Fibroblast of the aortic adventitia (primary cell): ENCODE measurements at places on chromosomes 7 and 10.
A peak's percentile ranks its signal among the peaks of the same experiment; 100 is the strongest.

DNA sequence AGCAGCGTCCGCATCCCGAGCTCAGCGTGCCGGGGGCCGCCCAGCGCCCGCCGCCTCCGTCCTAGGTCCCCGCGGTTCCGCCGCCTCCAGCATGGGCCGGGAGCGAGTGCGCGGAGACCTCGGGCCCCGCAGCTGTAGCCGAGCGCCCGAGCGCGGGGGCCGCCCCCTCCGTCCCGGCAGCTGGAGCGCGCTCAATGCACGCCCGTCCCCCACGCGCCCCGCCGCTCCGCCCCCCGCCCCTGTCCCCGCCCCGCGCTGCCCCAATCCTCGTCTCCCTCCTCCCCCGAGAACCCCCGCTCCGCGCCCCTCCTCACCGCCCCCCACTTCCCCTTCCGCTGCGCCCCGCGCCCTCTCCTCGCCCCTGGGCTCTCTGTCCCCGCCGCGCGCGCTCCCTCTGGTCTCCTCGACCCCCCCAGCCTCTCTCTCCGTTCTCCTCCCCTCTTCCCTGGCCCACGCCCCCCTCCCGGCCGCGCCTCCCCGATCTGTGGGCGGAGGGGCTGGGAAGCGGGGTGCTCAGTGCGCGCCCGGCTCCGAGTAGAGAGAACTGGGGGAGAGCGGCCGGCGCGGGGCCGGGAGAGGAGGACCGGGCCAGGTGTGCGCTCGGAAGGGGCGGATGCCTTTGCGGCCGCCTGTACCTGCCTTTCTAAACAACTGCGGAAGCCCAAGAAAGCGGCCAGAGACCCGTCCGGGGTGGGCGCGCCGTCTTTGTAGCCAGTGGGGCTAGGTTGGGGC, at the start of gene VIPR2:
Gene VIPR2, minus strand, starts transcription at position 110 of the 732 bp plus-strand sequence. Its CDS starts 96 bp downstream, at position 14.
- DNase-seq, result no peak

GRCh38 chr7:73985737-73986141, 42.2 kb upstream of the ELN start:
- no peak for DNase-seq

DNA sequence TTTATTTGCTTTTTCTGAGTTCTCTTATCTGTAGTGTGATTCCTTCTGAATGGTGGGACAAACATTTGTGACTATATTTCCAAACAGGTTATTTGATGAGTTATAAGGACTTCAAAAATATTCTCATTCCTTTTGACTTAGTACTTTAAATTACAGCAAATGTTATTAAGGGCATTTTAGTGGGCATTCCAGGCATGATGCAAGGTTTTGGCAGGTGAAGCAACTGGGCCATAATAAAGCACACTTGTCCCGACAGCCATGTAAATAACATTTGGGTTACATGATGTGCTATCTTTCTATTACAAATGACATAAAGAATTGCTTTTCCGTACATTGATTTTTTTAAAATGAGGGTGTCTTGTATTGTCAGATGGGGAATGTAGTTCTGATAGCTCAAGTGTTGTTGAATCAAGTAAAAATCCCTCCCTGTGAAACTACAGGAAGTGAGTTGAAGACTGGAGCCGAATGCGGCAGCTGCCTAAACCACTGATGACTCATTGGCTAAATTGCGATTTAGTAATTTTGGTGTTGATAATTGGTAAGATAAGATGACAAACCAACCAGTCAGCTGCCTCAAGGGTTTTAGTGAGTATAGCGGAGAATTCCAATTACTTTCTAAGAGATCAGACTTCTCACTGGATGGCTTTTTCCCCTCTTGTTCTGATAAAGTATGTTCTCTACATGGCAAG, 231.3 kb upstream of the NPY start:
- DNase-seq, result peak; percentile 17

- DNase-seq, result no peak
Observed at GRCh38 chr10:131655101-131655849, 245.5 kb upstream of the PPP2R2D start.

DNA sequence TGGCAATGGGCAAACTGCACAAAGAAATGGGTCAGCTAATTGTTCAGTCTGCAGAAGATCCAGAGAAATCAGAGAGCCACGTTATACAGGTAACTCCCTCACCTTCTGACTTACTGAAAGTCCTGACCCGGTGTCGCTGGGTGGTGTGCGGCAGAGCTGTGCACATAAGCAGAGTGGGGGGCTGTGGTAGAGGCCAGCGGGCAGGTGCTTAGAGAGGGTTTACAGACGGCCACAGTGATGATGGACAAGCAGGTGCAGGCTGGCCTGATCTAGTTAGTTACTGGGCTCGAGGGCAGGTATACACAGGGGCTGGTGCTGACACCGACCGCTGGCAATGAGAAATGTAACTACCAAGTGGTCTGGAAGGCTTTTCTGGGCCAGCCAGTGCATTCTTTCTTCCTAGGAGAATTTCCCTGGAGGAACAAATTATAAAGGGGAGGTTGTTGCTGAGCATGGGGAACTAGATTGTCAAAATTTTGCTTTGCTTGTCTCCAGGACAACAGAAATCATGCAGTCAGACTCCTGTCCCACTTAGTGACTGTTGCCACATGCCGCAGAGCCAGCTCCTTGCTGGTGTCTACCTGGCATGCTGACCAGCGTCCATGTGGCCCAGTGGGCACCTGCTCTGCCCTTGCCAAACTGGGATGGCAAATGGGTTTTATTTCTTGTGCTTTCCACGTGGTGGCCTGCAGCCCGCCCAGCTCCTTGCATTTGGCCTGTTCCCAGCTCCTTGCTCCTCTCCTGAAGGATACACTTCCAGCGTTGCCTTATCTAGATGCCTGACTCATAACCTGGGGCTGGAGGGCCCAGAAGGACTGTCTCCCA, 28.8 kb downstream of the DENND10 start:
- DNase-seq, result no peak

GRCh38 chr7:46320956-46321355, 399.9 kb upstream of the IGFBP3 start:
- no peak for DNase-seq

DNA sequence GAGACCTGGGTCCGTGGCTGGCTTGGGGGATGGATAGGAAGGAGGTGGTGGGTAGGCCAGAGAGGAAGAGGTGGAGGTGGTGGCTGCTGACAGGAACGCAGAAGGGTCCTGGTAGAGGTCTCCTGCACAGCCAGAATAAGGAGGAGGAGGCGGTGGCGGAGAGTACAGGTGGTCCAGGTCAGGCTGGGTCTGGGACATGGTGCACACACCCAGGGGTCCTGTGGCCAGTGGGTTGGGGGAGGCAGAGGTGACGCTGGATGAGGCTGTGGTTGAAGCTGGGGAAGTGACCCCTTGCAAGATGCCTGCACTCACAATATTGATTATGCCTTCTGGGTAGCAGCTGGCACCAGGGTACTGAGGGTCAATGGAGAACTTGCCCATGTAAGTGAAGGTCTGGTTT, 2.2 kb downstream of the EGR2 start:
- no peak for DNase-seq

GRCh38 chr10:7412928-7413282, 2.1 kb upstream of the SFMBT2 start:
- DNase-seq, result no peak

- no peak for DNase-seq
Observed at GRCh38 chr10:75342397-75342796, 59.2 kb downstream of the ZNF503 start.

DNA sequence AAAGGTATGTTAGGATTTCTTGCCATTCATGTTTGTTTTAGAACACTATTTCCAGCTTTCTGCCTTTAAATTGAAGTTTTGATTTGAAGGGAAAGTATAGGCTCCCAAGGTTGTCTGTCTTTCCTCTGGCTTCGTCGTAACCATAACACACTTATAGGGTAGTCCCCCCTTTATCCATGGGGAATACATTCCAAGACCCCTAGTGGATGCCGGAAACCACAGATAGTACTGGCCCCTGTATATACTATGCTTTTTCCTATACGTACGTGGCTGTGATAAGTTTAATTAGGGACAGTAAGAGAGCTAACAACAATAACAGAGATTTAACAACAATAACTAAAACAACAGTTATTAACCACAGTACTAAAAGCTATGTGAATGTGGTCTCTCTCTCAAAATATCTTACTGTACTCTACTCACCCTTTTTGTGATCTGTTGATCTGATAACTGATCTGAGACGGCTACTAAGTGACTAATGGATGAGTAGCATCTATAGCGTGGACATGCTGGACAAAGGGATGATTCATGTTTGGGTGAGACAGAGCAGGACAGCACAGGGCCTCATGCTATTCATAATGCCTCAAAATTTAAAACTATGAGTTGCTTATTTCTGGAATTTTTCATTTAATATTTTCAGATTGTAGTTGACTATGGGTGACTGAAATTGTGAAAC, 273.1 kb downstream of the AUTS2 start:
- DNase-seq, result no peak

GRCh38 chr10:107059872-107060271, 104.6 kb downstream of the SORCS1 start:
- DNase-seq, result no peak

- DNase-seq, result no peak
Observed at GRCh38 chr7:17495655-17496394, 197.4 kb downstream of the AHR start.

DNA sequence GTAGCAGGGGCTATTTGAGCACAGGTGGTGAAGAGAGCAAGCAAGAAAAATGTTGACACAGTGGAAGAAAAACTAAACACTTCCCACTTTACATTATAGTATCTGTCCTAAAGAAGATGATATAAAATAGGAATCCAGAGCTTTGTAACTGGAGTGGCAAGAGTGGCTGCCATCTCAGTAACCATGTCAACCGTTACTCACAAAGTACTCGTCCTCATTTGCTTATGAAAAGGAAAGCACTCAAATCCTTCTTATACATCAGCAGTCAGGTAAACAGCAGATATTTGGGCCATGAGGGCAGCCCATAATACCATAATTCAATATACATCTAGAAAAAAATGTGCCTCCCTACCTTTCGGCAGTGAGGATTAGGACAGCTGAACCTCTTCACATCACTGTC, 70.1 kb downstream of the RNF216 start:
- DNase-seq, result no peak

- peak; percentile 16 for DNase-seq
Observed at GRCh38 chr7:42495256-42495655, 258.2 kb upstream of the GLI3 start.

DNA sequence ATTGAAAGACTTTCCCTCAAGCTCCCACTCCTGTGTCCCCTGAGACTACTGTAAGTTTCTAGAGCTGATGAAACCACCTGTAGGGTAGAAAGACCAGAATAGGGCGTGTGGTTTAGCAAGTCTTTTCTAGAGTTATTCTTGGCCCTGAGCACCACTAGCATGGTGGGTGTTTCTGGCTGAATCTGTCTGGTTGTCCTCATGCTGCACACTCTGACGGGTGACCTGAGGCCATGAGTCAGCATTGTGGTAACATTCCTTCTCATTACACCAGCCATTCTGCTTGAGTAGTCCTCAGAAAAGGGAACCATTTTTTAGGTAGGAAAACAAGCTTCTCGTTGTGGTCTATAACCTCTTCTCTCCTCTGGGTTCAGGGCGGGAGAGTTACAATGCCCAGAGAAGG, 250.3 kb downstream of the SNX13 start:
- peak; percentile 98 for DNase-seq
